ENCODE measurements at places on chromosomes 6 and 20.
A peak's percentile ranks its signal among the peaks of the same experiment; 100 is the strongest.

DNA sequence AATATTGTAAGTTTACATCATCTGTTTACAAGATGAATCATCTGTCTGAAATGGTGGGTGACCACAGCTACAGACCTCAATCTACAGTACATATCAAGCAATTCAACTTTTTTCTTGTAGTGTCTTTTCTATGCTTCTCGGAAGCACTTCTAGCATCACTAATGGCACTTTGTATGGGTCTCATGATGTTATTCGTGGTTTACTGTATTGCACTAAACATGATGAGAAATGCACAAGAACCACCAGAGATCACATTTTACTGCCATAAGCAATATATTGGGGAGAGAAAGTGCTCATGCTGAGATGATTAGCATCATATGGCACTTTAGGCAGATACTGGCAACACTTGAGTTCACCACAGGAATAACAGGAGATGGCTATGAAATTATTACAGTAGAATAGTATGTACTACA lies 15.4 kb upstream of the BTBD3 start:
- no peak for DNase-seq

GRCh38 chr20:3377644-3378043 lies 29.8 kb downstream of the DNAAF9 start:
- DNase-seq: no peak

DNA sequence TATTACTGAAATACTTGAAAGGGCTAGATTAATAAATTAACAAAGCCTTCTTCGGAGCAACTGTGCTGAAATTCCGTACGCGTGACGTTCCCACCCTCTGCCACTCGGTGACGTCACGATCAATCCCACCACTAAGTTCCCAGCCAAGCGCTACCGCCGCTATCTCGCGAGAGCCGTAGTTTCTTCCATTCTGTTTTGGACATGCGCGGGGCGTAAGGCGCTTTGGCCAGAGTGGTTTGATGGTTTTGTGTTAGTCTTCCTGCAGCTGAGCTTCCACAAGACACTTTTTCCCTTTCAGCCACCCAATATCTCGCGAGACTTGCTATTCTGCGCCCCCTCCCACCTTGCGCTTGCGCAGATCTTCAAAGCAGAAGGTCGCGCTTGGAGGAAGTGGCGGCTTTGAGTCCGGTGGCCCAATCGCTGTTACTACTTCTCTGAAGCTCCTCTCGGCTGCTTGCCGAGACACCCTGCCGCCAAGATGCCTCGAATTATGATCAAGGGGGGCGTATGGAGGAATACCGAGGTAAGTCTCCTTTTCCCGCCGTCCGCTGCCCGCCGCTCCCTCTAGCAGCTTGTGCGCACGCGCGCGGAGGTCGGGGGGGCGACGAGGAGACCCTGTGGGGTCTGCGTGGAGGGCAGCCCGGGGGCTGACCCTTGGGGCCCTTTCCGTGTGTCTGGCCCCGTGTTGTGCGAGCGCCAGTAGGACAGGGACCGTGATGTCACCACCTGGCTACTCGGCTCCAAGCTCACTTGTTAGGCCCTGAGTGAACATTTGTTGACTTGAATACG lies at the start of gene CDC5L:
TSS of gene CDC5L (plus strand) at position 361 of the 789 bp plus-strand sequence. CDS start at position 479, 118 bp downstream.
- peak; percentile 98 for DNase-seq

GRCh38 chr6:125745281-125746018 lies 4.0 kb upstream of the HEY2 start:
- DNase-seq: no peak

DNA sequence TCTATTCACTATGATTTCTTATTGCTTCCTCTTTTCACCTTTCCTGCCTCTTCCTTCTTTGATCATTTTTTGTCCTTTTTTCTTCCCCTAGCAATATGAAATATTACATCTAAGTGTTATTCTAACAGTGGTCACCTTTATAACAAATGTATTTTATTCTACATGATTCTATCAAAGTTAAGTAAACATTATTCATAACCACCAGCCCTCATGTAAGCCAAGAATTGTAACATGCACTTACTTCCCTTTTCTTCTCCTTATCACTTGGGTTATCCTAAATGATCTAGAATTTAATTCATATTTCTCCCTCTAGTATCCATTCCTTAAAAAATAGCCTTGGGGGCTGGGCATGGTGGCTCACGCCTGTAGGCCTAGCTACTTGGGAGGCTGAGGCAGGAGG lies 88.3 kb upstream of the SLC22A23 start:
- DNase-seq: no peak

GRCh38 chr6:39428816-39429215 lies 106.3 kb upstream of the KCNK16 start:
- DNase-seq: no peak

DNA sequence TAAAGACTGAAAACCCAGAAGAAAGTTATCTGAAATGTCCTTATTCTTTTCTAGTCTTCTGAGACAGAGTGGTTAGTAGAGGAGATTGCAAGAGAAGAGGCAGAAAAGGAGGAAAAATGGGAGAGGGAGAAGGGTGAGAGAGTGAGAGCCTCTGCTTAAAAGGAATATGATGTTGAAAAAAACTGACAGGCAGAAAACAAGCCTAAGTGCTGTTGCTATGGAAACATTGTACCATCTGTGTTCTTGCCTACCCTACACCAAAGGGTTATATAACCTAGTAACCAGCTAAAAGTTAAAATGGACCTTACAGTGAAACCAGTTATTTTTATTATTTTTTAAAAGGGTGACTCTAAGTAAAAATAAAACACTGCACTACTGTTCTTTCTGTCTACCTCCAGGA lies 28.3 kb upstream of the SH3BGRL2 start:
- DNase-seq: no peak

DNA sequence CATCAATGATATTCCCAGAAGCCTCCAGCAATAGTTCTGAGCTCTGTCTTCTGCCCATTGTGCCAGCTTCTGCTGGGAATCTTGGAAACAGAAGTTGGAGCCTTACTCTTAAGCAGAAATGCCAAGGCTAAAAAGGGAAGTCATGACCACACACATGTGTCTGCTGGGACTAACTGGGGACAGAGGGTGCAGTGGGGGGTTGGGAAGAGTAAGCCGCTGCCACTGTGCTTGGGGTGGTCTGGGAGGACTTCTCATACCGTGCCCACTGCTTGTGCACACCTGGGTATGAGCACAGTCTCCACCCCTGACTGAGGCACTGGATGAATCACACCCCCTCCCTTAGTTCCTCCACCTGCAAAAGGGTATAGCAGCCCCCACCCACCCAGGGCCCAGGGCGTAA lies 90.7 kb downstream of the CDC5L start:
- DNase-seq: no peak

DNA sequence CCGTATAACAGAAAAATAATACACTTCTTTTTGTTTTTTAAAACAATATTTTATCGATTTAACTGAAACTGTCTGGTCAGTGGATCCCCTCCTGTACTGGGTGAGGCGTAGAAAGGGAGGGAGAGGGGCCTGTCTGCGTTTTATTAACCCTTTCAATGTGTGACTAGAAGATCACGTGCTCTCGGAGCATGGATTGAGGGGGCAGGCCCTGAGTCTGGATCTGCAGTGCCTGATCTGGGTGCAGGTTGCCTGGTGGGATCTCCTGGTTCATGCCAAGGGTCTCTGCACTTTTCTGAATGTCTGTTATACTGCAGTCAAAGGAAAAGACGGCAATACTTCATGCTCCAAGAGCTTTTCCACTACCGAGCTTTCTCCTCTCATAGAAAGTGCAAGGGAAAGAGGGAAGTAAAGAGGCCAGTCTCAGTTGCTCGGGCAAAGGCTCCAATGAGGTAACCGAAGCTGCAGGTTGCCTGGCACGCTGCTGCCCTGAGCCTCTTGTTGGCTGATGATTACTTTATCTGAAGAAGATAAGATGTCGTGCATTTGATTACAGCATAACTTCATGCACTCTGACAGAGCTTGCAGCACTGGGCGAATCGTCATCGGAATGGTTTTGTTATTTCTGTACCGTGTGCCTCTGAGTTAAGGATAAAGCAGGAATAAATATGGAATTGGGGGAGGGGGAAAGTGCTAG lies 167.5 kb upstream of the PMEPA1 start:
- no peak for DNase-seq

GRCh38 chr6:41705311-41705995 lies 30.0 kb downstream of the TFEB start:
- no peak for DNase-seq

DNA sequence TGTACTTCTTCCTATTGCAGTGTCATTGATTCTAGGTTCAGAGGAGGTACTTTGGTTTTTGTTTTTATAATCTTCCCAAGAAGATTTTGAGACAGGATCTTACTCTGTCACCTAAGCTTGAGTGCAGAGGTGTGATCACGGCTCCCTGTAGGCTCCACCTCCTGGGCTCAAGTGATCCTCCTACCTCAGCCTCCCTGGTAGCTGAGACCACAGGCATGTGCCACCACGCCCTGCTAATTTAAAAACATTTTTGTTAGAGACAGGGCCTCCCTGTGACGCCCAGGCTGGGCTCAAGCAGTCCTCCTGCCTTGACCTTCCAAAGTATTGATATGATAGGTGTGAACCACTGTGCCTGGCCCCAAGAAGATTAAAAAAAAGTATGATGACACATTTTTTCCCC lies 3.4 kb upstream of the SLC17A5 start:
- DNase-seq: peak; percentile 49

DNA sequence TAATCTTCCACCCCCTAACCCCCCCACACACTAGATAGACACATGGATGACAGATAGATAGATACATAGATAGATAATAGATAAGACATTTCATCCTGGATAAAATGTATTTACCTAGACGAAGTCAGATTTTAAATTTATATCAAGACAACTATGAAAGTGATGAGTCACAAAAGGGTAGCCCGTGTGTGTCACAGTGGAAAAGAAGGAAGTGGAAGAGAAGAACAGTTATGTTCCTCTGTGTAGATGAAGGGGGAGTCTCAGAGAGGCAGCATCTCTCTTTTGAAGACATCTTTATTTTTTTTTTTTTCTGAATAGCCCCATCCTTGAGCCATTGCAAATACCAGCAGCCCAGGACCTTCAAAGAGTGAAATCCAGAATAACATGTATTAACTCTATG lies 121.7 kb upstream of the VGLL2 start:
- DNase-seq: no peak

- DNase-seq: no peak
These were observed 38.1 kb downstream of the RNF144B start for GRCh38 chr6:18425218-18425617.
